Endothelial cell (in vitro differentiated cells): ENCODE measurements at places on chromosomes 11 and 22.

DNA sequence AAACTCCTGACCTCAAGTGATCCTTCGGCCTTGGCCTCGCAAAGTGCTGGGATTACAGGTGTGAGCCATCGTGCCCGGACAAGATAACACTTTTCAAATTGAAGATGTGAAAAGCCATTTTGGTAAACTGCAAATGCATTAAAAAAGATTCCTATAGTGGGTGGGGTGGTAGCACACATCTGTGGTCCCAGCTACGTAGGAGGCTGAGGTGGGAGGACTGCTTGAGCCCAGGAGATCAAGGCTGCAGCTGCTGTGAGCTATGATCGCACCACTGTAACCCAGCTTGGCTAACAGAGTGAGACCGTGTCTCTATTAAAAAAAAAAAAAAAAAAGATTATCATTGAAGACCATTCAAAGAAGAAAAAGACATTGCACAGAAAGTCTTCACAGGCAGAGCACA, 16.9 kb upstream of the ARFGAP3 start:
- DNase-seq: no peak

DNA sequence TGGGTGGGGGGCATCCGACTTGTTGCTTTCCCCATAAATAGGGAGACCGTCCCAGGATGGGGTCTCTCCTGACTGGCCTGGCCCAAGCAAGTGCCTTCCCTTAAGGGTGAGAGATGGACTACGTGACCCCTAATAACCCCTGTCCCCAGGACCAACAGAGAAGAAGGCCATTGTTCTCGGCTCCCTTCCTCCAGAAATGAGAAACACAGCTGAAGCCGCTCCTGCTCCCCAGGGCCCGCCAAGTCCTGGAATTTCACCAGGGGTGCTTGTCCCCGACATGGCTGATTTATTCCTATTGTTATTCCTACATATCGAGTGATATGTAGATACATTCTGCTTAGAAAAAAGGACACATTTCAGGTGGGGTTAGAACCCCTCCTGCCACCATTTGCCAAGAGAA, 100.8 kb downstream of the TP53I11 start:
- DNase-seq: no peak

DNA sequence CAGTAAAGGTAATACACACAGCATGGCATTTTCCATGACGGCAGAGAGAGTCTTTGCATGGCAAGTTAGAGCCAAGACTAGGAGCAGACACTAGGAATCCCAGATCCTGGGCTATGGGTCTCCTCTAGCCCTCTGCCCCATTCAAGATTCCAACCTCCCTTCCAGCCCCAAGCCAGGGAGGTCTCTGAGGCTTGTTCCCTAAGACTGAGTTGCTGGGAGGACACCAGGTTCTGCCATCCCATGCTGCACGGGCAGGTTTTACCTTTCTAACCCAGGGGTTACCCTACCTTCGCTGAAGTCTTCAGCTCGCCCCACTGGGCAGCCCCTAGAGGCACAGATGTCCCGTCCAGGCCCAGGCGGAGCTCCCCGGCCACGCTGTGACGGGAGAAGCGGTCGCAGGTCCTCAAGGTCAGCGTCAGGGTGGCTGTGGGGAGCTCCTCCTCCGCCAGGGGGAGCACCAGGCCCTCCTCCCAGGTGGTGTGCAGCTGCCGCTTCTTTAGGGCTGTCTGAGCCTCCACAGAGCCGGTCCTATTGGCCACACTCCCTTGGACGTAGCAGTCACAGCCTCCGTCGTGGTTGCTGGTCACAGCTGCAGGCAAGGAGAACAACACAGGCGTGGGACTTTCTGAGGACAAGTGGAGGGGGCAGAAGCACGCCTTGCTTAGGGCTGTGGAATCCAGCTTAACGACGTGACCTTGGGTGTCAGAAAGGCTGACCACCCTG, 33.8 kb downstream of the SYT13 start:
- DNase-seq: peak; percentile 85

DNA sequence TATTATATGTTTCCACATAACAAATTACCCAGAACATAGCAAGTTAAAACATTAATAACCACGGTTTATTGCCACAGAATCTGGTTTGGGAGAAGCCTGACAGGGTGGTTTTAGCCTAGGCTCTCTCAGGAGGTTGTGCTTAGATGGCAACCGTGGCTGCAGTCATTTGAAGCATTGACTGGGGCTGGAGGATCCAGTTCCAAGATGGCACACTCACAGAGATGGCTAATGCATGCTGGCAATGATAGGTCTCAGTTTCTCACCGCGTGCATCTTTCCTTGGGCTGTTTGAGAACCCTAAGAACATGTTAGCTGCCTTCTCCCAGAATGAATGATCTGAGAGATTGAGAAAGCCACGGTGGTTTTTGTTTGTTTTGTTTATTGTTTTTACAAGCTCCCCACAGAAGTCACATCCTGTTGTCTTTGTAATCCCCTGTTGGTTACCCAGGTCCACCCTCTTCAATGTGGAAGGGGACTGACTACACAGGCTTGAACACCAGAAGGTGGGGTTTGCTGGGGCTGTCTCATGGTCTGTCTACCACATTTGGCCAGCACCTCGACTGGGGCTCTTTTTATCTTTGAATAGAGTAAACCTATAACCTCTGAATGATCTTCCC, 36.6 kb upstream of the GRAMD1B start:
- no peak for DNase-seq

GRCh38 chr11:133156986-133157745, 375.1 kb downstream of the OPCML start:
- peak; percentile 56 for DNase-seq

- no peak for DNase-seq
Observed at GRCh38 chr11:60428517-60428916, 855 bp upstream of the MS4A5 start.

- DNase-seq: no peak
Observed at GRCh38 chr11:74687237-74688023, 43.8 kb downstream of the CHRDL2 start.

DNA sequence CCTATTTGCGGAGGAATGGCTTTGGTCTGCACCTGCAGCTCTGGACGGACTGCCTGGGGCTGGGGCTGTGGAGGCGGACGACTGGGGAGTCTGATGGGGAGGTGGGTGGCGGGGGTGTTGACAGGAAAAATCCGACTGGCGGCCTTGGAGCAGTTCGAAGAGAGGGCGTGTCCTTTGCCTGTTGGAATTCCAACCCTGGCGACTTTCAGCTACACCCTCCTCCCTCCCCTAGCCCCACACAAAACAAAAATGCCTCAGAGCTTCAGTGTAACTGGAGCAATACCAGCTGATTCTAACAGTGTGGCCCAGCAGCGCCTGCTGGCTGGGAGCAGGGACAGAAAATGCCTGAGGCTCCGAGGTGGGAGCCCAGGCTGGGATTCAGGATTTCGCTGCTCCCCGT, 85.4 kb downstream of the ATXN10 start:
- DNase-seq: no peak

DNA sequence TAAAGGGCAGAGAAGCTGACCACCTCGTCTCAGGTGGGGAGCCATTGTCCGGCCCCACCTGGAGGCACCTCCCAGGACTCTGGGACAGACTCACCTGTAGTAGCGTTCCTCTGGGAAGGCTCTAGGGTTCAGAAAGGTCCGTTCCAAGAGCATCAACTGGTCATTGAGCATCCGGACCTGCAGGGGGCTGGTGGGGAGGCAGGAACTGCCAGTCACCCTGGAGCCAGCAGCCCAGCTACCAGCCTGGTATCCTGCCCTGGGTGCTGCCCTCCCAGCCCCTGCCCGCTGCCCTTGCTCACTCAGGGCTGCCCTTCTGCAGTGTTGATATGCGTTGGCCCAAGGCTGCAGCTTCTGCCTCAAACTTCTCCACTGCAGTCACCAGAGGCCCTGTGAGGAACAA, 4.7 kb downstream of the SAC3D1 start:
- no peak for DNase-seq

DNA sequence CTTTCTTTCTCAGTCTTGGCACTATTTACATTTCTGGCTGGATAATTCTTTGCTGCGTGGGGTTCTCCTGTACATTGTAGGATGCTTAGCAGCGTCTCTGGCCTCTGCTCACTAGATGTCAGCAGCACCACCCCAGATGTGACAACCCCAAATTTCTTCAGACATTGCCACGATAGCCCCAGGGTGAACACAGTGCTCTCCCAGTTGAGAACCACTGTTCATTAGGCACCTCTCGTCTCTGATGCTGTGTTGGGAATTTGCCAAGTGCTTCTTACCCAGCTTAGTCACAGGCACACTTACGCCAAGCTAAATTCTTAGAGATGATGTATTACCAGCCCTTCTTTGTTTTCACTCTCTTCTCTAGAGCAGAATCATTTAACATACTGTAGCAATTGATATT, 9.4 kb downstream of the TRIM6 start:
- DNase-seq: no peak

GRCh38 chr11:68958211-68958610, 22.6 kb downstream of the MRGPRD start:
- DNase-seq: no peak

DNA sequence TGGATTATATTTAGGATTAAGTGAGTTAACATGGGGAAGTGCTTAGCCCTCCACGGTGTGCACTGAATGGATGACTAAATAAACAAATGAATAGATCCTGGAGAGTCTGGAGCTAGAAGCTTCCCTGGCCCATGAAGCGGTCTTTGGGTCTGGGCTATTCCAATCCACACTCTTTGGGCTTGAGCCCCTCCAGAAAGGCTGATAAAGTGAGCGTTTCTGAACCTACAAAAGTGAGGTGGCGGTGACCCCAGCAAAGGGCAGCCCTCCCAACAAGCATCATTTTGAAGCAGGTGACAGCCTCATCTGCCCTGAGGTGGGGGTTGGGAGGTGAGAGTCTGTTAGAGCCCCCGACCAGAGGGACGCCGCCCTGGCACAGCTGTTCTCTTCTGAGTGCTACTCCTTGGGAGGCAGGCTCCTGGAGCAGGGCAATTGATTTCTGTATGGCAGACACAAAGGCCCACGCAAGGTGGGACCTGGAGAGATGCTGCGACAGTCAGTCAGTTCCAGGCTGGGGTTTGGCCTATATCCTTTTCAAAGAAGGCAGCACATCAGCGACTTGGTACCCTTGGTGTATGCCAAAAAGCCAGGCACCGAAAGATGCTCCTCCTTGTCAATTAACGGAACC, 157.8 kb downstream of the CACNA1I start:
- DNase-seq: no peak

GRCh38 chr11:3001496-3001895, 9.4 kb upstream of the NAP1L4 start:
- DNase-seq: no peak

DNA sequence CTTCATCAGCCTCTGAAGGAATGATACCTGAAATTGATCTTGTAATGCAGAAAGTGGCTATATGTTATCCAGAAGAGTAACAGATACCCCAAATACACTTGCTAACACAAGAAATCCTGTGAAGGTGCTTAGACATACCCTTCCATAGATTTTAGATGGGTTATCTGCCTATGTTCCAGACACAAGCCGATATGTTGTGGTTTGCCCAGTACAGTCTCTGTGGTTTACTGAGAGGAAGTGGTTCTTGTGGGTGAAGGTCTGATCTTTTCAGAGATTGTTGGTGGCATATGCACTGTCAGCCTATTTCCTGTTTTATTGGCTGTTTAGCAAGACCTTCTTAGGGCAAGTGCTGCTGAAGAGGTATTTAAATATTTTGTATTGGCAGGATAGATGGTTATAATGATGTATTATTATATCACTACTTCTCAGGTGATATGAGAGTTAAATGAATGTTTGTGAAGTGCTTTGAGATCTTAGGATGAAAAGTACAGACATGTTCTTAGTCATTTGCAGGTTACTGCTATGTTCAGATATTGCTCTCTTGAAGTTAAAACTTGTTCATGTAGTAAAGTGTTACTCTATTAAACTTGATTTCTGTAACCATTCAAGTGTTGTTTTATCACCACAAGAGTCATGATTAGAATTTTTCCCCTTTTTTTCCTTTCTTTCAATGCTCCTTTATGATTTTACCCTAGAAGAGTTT, 8.2 kb downstream of the ARHGEF12 start:
- no peak for DNase-seq

DNA sequence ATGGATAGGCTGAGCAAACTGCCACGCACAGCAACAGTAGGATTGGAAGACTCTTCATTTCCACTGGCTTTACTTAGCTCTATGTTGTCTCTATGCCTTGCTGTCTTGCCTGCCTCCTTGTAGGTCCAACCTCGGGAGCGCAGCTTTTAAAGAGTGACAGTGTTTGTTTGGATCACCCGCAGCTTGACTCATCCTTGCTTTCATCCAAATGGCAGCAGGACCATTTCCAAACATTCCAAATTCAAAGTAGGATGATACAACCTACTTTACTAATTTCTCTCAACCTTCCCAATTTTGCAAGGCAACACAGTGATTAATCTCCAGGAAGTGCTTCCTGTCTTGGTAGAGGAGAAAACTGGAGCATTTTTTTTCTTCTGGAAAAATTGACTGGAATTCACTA, at the start of gene MMP3:
TSS of gene MMP3 (minus strand) at position 121 of the 400 bp plus-strand sequence. CDS start at position 58, 63 bp downstream.
- no peak for DNase-seq

GRCh38 chr22:40334899-40335298, 11.4 kb upstream of the ADSL start:
- no peak for DNase-seq

GRCh38 chr11:34929794-34930763, 13.7 kb downstream of the PDHX start:
- no peak for DNase-seq

- DNase-seq: no peak
Observed at GRCh38 chr11:102767800-102768199, 12.6 kb downstream of the MMP10 start.

GRCh38 chr11:20127671-20128527, 32.4 kb downstream of the DBX1 start:
- DNase-seq: peak; percentile 91

DNA sequence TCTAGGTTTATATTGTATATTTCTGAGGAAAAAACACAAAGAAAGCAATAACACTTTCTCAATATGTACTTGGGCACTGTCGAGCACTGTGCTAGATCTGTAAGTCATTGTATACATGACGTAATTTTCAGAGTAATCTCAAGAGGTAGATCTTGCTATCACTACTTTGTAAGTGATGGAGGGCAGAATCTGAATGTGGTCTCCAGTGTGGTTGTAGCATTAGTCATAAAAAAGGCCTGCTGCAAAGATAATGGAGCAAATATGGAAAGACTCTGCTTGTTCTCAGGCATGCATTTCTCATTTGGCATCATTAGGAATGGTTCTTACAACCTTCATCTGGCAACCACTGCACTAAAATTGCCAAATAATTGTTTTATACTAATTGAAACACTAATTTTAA, 419.8 kb upstream of the CCDC179 start:
- DNase-seq: no peak

DNA sequence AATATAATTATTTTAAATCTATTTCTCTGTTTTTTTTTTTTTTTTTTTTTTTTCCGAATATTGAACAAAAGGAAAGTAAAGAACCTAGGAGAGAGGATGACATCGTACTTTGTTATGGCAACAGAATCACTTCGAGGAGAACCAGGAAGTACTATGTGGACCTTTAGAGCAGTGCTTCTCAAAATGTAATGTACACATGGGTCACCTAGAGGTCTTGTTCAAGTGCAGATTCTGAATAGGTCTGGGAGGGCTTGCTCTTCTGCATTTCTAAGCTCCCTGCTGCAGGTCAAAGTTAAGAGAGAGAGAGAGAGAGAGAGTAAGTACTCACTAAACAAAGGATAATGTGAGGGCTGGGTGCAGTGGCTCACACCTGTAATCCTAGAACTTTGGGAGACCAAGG, 419.5 kb upstream of the TENM4 start:
- DNase-seq: no peak

- DNase-seq: no peak
Observed at GRCh38 chr22:36387709-36387958, 133 bp downstream of the MYH9 start.

GRCh38 chr11:121035780-121036179, 11.9 kb downstream of the TBCEL start:
- DNase-seq: no peak
